CD4-positive, alpha-beta T cell treated with Interleukin-10 for 1 hour (primary cell): ENCODE measurements at places on chromosomes 7 and 10.

DNA sequence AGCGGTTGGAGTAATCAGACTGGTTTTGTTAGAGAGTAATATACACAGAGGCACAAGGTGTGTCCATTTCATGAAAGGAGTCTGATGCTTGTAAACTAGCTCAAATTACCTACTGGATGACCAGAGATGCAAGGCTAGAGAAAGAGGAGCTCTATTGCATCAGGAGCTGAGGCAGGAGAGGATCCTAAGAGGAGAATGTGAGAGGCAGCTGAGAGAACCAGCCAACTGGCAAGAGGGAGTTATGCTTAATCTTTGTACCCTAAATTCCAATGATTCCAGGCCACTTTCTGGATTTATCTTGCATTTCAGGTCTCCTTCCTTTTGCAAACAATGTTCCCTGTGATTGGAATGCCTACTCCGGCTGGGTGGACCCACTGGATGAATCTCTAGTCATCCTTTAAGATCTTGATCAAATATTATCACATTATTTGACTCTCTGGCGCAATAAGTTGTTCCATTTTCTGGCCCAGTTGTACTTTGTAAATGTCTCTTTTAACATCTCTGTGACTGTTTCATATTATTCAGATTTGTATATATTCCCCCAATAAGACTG is 57.5 kb upstream of the PTPN12 start:
- no peak for DNase-seq

DNA sequence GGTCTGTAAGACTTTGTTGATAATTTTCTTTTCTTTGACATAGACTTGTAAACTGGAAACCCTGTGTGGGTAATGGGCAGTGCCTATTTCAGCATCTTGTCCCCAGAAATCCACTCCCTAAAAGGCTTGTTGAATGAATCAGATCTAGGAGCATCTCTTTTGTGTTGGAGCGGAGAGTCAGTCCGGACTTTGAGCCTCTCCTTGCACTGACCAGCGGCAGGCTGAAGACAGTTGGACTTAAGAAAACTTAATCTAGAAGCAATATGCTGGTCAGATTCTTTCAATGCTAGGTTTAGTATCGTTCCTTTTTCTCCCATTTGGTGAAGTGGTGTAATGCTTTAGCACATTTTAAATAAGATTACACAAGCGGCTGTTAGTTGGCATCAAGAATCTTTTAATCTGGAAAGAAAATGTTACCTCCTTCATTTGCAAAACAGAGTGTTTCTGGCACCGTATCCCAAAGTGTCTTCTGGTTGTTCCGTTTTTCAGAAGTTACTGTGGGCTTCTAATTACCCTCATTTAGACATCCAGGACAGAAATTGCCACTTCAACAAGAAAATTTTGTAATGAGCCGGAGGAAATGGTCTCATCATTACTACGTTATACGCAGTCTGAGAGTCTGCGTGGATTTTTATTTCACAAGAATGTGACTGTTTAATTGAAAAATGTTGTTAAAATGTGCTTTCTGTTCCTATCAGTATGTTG is 74.7 kb downstream of the CUX1 start:
- DNase-seq: no peak

GRCh38 chr10:59905731-59906416 is 482 bp downstream of the CCDC6 start:
- DNase-seq: no peak

DNA sequence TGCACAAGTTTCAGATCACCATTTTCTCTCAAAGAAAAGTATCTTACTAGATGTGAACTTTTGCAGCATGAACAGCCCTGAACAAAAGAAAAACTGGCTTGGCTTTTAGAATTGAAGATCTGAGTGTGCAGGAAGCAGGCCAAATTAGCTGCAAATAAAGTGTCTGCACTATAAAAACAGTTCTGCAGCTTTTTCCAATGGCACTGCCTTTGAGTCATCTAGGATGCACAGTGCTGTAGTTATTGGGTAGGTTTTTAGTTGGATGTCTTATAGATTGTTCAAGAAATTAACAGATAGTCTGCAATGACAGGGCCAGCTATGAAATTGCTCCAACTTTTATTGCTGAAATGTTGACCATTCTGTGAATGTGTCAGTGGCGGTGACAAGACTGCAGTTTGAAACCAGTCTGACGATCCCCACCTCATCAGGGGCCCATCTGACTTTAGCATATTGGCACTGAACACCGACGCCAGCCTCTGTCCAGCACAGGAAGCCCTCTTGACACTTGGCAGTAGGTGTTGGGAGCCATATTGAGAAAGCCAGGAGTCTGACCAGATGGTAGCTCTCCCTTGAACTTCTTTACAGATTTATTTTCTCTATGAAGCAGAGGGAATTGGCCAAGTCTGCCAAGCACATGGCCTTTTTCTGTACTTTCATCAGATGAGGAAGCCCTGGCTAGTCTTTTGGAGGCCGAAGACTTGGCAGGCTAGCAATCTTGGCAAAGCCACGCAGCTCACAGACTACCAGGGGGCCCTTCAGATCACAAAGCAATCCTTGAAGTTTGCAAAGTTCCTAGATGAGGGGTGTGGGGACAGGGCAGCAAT is 490.6 kb downstream of the NEBL start:
- DNase-seq: no peak

- no peak for DNase-seq
Observed at GRCh38 chr10:73888514-73888913, 14.2 kb upstream of the CAMK2G start.
